DMS53 (cell line): ENCODE measurements at places on chromosomes 4 and X.
A peak's percentile ranks its signal among the peaks of the same experiment; 100 is the strongest.

- DNase-seq, result peak; percentile 51
Measured at GRCh38 chrX:40094041-40094899, 3.5 kb downstream of the BCOR start.

- DNase-seq, result no peak
Measured at GRCh38 chr4:140926672-140927071, 170.5 kb upstream of the TBC1D9 start.

DNA sequence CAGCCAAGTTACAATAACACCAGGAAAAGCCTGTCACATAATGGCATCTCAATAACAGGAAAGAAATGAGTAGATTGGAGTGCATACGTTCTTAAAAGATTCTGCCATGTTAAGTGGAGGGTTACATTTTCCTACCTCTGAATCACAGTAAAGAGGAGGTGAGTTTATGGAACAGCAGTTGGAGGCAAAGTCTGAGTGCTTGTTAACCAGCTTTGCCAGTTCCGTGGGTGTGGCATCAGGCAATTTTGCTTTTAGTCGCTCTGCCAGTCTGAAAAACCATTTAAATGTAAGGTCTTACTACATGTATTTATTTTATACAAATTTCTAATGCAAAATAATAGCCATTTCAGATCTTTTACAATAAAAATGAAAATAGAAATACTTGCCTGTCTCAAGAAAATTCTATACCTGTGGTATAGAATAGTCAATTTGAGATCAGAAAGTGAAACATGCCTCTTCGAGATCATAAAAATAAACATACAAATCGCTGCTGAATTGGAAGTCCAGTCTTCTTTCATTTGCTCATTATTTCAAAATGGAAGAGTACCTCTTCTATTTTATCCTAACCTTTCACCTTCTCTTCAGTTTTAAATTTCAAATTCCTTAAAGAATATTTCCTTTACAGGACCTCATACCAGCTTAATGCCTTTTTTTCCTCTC is 31.4 kb downstream of the GC start:
- no peak for DNase-seq

GRCh38 chrX:130575831-130576389 is 174.1 kb downstream of the RBMX2 start:
- peak; percentile 76 for DNase-seq
